ENCODE measurements at places on chromosomes 6 and 20.

DNA sequence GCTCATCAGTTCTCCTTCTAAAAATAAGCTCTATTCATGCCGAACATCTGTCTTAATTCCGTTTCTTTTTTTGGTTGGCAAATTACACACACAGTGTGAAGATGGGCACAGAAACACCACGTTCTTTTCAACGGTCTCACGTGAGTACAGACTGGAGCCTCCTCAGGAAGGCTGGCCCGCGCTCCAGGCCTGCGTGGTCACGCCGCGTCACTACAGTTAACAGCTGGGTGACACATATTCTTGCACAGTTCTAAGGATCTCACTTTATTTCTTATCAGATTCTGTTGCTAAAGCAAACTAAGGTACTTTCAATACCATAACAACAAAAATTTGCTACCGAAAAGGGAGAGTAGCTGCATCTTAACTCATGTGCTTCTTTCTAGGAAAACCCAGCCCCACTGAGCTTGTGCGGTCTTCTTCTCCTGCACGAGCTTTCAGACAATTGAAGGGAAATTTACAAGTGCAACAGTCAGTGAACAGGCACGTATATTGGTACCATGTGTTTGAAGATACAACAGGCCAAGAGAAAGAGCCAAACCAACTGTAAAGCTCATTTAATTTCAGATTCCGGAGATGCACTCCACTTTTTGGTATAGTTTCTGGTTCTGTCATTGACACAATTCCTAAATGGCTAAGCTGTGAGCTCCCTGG lies 55.6 kb upstream of the MPC1 start:
- no peak for DNase-seq

DNA sequence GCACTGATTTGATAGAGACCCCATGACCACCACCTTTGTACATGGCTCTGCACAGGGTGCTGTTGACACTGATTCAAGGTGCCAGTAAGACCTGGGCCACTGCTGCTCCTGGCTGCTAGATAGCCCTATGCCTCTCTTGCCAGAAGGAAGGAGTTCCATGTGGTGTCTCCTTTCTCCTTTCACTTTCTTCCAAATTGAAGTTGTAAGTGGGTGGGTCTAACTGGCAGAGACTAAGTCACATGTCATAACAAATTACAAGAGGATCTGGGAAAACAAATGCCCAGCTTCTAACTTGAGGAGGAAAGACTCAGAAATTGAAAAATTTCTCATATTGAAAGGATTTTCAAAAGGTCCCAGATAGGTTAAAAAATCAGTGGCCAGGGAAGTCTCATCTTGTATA lies 116.8 kb downstream of the TFAP2B start:
- DNase-seq: no peak

- DNase-seq: no peak
These were observed 2.7 kb downstream of the FOXA2 start for GRCh38 chr20:22581437-22582385.

GRCh38 chr6:150492941-150493340 lies 106.7 kb upstream of the PLEKHG1 start:
- DNase-seq: no peak

GRCh38 chr6:105695461-105695860 lies 292.6 kb upstream of the PREP start:
- no peak for DNase-seq

GRCh38 chr6:166023273-166023989 lies 144.2 kb downstream of the TBXT start:
- no peak for DNase-seq

- no peak for DNase-seq
These were observed 32.1 kb downstream of the KIAA1755 start for GRCh38 chr20:38228436-38228835.

GRCh38 chr6:24980507-24981385 lies 45.0 kb upstream of the RIPOR2 start:
- DNase-seq: no peak

DNA sequence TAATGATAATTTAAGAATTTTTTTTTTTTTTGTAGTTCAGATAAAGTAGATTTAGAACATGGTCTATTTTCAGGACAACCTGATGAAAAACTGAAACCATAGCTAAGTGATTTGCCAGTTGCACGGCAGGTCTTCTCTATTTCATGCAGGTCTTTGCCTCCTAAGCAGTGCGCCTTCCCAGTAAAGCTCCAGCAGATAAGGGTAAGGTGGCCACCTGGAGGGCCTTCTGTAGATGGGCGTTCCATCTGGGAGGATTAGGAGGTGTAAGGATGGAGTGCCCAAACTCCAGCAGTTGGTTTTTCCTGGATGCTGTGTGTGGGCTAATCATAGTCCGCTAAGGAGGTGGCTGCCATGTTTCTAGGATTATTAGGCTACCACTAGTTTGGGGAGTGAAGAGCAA lies 107.1 kb downstream of the ARID1B start:
- DNase-seq: no peak

DNA sequence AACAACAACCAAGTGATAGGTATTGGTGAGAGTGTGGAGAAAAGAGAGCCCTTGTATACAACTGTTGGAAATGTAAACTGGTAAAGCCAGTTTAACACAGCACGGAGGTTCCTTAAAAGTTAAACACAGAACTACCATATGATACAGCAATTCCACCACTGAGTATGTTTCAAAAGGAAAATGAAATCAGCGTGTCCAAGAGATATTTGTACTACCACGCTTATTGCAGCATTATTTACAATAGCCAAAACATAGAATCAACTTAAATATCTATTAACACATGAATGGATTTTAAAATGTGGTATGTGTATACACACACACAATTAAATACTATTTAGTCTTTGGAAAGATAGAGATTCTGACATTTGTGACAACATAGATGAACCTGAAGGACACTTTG lies 1.1 kb downstream of the PTCHD4 start:
- no peak for DNase-seq

DNA sequence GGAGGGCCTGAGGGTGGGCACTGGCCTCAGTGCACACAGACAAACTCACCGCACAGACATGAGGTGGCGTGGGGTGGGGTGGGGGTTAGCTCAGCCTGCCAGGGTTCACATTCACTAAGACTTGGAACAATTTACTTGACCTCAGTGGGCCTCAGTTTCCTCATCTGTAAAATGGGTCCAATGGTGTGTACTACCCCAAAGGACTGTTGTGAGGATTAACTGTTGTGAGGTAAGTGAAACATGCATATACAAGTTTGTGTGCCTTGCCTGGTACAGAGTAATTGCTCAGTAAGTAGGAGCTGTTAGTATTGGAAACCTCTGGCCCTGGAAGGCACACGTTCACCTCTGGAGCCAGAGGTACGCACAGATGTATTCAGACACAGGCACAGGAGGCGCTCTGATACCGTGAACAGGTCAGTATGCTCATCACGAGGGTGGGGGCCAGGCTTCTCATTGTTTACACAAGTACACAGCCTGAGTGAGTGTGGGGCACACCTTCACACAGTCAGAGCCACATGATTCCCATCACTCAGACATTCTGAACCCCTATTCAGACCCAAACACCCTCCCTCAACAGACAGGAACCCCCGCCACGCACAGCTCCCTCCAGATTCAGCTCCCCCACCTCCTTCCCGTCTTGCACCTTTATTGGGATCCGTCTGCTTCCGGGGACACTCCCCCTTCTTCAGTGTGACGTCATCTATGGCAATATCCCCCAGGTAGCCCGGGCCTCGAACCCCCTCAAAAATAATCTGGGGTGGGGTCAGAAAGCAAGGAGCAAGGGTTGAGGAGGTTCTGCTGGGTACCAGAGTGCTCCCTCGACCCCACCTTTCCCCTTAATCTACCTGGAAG lies 59.9 kb downstream of the MDGA1 start:
- no peak for DNase-seq

DNA sequence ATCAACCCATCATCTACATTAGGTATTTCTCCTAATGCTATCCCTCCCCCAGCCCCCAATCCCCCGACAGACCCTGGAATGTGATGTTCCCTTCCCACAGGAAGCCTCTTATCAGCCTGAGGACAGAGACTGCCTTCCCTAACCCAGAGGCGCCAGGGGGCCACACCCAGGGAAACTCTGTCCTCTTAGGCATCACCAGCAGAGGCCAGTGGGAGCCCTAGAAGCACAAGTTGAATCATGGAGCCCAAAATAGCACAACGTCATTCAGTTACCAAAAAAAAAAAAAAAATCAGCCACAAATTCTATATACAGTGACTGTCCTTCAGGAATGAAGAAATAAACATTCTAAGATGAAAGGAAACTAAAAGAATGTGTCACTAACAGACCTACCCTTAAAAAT lies 625.7 kb downstream of the TFAP2A start:
- DNase-seq: no peak

GRCh38 chr20:4465212-4465611 lies 256.5 kb upstream of the PRND start:
- no peak for DNase-seq

- DNase-seq: no peak
These were observed 37.6 kb downstream of the HTR1B start for GRCh38 chr6:77425671-77426070.

DNA sequence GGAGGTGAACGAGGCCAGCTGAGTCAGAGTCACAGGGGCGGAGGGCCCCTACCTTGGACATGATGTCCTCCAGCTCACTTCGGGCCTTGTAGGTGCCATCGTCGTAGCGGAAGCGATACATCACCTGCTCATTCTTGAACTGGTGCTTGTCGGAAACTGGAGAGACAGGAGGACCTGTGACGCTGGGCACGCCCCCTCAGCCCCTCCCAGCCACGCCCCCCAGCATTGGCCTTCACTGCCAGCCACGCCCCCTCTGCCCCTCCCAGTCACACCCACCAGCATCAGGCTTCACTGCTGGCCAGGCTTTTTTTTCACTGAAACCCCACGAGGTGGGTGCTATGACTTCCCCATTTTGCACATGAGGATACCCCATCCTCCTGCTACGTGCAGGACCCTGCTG lies 148.2 kb downstream of the PREX1 start:
- no peak for DNase-seq

GRCh38 chr6:40328386-40328985 lies 258.7 kb downstream of the LRFN2 start:
- no peak for DNase-seq

GRCh38 chr6:123295181-123295580 lies 299.1 kb downstream of the CLVS2 start:
- DNase-seq: no peak

GRCh38 chr6:5172041-5172653 lies 87.0 kb downstream of the PPP1R3G start:
- DNase-seq: no peak

GRCh38 chr6:163170294-163170883 lies 244.1 kb upstream of the QKI start:
- DNase-seq: no peak

DNA sequence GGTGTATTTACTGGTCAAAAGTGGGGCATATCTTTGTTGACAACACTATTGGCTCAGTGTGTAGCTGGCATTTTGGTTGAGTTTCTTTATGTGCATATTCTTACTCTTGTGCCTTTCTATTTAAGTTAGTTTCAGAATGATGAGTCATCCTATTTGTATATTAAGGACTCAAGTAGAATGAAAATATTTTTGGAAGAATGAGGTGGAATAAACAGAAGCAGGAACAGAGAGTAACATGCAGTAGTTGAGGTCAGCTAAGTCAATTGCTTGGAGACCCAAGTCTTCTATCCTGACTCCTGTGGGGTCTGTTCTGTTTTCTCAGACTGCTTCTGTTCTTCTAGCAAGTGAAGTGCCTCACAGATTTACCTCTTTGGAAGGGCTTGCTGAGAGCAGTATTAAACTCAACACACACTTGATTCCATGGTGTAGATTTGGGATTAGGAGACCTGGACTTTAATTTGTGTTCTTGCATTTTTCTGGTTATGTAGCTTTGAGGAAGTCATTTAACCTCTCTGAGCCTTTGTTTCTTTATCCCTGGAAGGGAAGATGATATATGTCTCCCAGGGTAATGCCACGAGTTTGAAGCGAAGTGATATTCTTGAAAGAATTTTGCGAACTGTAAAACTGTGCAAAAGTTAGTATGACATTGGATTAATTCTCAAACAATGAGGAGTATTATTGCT lies 324.3 kb downstream of the QKI start:
- DNase-seq: no peak

DNA sequence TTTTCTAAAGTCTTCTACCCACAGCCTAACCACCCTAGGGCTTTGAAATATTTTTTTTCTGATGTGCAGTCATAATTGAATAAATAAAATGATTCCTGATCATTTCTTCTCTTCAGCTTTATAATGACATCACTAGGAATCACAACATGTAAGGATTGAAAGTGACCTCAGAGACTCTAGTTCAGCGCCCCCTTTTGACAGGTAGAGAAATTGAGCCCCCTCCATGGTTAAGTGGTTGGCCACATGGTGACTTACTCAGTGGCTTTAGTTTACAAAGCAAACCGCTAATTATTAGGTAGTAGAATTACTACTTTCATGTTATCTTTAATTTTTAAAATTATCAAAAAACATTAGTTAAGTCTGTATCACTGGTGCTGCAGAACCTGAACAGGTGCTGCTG lies 13.3 kb upstream of the SLC2A12 start:
- DNase-seq: no peak

DNA sequence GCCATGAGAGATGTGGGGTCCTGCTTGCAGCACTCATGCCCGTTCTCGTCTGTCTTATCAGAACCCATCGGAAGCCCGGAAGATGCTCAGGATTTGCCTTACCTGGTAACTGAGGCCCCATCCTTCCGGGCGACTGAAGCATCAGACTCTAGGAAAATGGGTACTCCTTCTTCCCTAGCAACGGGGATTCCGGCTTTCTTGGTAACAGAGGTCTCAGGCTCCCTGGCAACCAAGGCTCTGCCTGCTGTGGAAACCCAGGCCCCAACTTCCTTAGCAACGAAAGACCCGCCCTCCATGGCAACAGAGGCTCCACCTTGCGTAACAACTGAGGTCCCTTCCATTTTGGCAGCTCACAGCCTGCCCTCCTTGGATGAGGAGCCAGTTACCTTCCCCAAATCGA lies 8.3 kb downstream of the PI16 start:
- DNase-seq: no peak

- DNase-seq: peak; percentile 81
These were observed at the start of gene SOD2 for GRCh38 chr6:159693128-159693893. TSS of gene SOD2 (minus strand) at chr6:159693241. CDS start at chr6:159693167, 74 bp downstream.

DNA sequence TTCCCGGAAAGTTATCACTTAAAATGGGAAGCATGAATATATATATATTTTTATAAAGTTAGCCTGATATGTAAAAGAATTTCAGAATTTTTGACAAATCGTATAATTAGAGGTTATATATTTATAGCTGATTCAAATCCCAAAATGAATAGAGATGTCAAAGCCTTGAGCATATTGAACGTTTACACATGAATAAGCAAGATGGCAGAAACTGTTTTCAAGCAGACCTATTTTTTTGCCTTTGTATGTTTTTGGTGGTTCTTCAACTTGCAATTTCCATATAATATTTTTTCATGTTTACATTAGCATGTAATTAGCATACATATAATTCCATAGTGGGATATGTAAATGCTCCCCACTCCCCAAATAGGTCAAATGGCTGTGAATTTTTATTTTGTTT lies 189.9 kb downstream of the PRL start:
- no peak for DNase-seq

Measured in C1 segment of cervical spinal cord (tissue), 14 donors.